ENCODE measurements at places on chromosomes 13 and 19. TPM values are rescaled to one million over a fixed set of nuclear protein-coding genes. Genes with fewer than 3 reads are reported as not detected.

- H3K4me3 ChIP-seq, result no peak overlapping the region
- DNase-seq, result no peak
- H3K4me1 ChIP-seq, result peaks cover 10% of the 10 kb centered on the region
- H3K36me3 ChIP-seq, result no peaks in the 10 kb centered on the region
- H3K27ac ChIP-seq, result no peak overlapping the region
- no peaks in the 10 kb centered on the region for H3K27me3 ChIP-seq
Measured at GRCh38 chr19:28581468-28581770, 631.5 kb downstream of the UQCRFS1 start.

GRCh38 chr19:42695811-42696503 is 44.3 kb downstream of the PSG3 start:
- no peak overlapping the region for H3K27ac ChIP-seq
- H3K27me3 ChIP-seq, result no peaks in the 10 kb centered on the region
- no peaks in the 10 kb centered on the region for H3K36me3 ChIP-seq
- DNase-seq, result no peak
- H3K4me3 ChIP-seq, result no peak overlapping the region

DNA sequence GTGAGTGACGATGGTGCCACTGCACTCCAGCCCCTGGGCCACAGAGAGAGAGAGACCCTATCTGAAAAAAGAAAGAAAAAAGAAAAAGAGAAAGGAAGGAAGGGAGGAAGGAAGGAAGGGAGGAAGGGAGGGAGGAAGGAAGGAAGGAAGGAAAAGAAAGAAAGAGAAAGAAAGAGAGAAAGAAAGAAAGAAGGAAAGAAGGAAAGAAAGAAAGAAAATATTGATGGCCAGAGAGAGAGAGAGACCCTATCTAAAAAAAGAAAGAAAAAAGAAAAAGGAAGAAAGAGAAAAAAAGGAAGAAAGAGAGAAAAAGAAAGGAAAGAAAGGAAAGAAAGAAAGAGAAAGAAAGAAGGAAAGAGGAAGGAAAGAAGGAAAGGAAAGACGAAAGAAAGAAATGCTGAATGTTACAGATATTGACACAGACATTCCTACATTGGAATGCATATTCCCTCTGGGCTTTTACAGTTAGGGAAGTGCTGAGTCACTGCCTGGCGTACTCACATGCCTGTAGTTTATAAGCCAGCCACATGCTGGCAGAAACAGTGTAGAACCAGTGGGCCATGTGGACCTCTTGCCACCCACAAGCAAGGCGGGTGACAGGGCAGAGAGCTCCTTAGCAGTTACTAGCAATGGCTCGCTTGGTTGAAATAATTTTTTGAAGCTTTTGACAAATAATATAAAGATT is 34.6 kb upstream of the SLC46A3 start:
- no peaks in the 10 kb centered on the region for H3K36me3 ChIP-seq
- peak; percentile 76 for DNase-seq
- peak overlapping the region; percentile 59 for H3K27ac ChIP-seq
- H3K4me1 ChIP-seq, result no peaks in the 10 kb centered on the region
- no peak overlapping the region for H3K4me3 ChIP-seq
- no peaks in the 10 kb centered on the region for H3K27me3 ChIP-seq

DNA sequence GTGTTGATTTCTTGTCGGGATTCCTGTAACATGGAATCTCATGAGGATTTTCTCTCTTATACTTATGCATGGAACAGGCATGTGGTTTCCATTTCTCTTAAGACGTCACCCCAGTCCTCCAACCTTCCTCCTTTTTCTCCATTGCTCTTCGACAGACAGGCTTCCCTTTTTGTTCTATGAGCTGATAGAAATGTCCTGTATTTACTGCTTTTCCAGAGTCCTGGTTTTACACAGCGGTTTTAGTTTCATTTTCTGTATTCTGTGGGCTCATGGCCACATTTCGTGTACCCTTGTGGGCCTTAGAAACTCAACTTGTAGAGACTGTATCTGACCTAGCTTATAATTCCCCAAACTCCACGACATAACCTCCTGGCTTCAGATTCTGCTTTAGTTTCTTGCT is 113.1 kb downstream of the PAN3 start:
- H3K4me3 ChIP-seq, result no peak overlapping the region
- DNase-seq, result no peak
- H3K27ac ChIP-seq, result no peak overlapping the region
- H3K36me3 ChIP-seq, result peaks cover 11% of the 10 kb centered on the region
- H3K27me3 ChIP-seq, result no peaks in the 10 kb centered on the region

GRCh38 chr19:11096210-11096841 is 7.1 kb downstream of the LDLR start:
- peak overlapping the region; percentile 94 for H3K27ac ChIP-seq
- H3K4me3 ChIP-seq, result no peak overlapping the region
- no peaks in the 10 kb centered on the region for H3K27me3 ChIP-seq
- H3K4me1 ChIP-seq, result peaks cover 47% of the 10 kb centered on the region
- peak; percentile 91 for DNase-seq

DNA sequence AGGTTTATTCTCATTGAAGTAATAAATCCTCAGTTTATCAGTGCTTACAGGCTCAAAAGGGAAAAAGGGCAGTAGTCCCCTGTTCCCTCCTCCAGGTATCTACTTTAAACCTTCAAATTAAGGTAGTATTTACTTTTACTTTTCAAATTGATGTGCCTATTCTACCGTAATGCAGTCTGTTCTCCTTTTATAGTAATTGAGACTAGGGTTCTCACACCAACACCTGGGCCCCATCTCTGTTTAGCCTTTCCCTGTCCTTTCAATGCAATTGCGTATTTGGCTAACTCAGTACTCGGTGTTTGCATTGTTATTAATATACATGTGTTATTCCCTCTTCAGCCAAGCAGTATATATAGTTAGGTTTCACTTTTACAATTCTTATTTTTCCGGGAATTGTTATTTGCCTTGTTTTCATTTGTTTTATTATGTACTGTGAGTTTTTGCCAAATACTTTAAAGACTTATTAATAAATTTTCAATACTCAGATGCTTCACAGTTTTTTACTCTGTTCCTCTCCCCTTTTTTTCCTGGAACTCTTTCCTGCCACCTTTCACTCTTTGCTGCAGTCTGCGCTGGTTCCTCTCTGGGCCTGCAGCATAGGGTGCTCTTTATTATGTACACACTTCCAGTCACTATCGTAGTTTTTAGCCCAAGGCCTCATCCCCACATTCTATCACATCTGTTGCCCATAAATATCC is 30.3 kb downstream of the USPL1 start:
- H3K27ac ChIP-seq, result no peak overlapping the region
- DNase-seq, result no peak
- H3K4me1 ChIP-seq, result peaks cover 17% of the 10 kb centered on the region

Gene ZNF763
- total RNA-seq, result 2.6 TPM

Gene RYR1
- 0.71 TPM for total RNA-seq

Measured in sigmoid colon (tissue), 7 donors.